Chondrocyte (in vitro differentiated cells): ENCODE measurements at places on chromosomes 5 and 9. TPM values are rescaled to one million over a fixed set of nuclear protein-coding genes. Genes with fewer than 3 reads are reported as not detected.

SLC34A3 gene
- not detected in 3 replicates for total RNA-seq

AIF1L gene
- total RNA-seq, result 4.1 to 33.1 TPM (median 30.1 TPM) in 3 replicates

TERT gene
- not detected in 3 replicates for total RNA-seq

SCGB3A2 gene
- total RNA-seq, result not detected in 3 replicates

DOCK2 gene
- 2.0 to 11.8 TPM (median 3.1 TPM) in 3 replicates for total RNA-seq

DNA sequence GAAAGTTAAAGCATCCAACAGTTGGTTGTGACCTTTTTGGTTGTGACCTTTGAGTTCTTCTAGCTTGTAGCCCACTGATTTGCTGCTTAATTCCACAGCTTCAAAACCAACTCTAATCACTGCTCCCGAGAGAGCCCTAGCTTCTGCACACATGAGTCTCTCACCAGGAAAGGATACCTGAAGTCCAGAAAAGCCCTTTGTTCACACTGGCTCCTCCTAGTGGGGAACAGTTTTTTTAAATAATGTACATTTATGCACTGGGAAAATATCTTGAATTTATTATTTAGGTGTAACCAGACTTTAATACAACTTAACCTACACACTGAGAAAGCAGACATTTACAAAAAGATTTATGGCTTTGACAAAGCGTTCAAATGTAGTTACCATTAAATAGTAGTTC is 120.2 kb upstream of the CCDC152 start:
- H3K36me3 ChIP-seq, result no peaks in the 10 kb centered on the region
- DNase-seq, result no peak
- no peaks in the 10 kb centered on the region for H3K27me3 ChIP-seq
- H3K4me1 ChIP-seq, result peaks cover 4% of the 10 kb centered on the region
- H3K27ac ChIP-seq, result no peak overlapping the region

- no peak overlapping the region for H3K4me3 ChIP-seq
- no peaks in the 10 kb centered on the region for H3K27me3 ChIP-seq
- H3K27ac ChIP-seq, result no peak overlapping the region
- H3K4me1 ChIP-seq, result no peaks in the 10 kb centered on the region
Observed at GRCh38 chr5:125160787-125161502, 414.5 kb upstream of the ZNF608 start.

DNA sequence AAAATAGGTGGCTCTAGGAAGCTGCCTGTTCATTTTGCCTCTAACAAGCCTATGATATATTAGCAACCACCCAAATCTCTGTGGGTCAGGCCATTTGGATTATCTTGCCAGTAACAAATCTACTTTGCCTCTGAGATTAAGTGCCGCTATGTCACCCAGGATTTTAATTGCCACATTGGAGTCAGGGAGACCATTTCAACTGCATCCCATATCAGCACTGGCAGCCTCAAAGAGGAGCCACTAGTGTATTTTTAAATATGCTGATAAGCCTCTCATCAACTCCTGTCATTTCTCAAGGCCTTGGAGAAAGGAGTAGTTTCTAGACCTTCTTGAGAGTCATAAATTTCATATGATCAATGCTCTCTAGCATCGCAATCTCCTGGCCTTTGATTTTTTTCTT is 12.1 kb upstream of the ADAMTS19 start:
- H3K36me3 ChIP-seq, result no peaks in the 10 kb centered on the region
- H3K4me3 ChIP-seq, result no peak overlapping the region
- no peak for DNase-seq
- no peaks in the 10 kb centered on the region for H3K4me1 ChIP-seq
- H3K27me3 ChIP-seq, result peaks cover 3% of the 10 kb centered on the region
- no peak overlapping the region for H3K27ac ChIP-seq
